ENCODE measurements at places on chromosomes 5 and 9.
A peak's percentile ranks its signal among the peaks of the same experiment; 100 is the strongest.

DNA sequence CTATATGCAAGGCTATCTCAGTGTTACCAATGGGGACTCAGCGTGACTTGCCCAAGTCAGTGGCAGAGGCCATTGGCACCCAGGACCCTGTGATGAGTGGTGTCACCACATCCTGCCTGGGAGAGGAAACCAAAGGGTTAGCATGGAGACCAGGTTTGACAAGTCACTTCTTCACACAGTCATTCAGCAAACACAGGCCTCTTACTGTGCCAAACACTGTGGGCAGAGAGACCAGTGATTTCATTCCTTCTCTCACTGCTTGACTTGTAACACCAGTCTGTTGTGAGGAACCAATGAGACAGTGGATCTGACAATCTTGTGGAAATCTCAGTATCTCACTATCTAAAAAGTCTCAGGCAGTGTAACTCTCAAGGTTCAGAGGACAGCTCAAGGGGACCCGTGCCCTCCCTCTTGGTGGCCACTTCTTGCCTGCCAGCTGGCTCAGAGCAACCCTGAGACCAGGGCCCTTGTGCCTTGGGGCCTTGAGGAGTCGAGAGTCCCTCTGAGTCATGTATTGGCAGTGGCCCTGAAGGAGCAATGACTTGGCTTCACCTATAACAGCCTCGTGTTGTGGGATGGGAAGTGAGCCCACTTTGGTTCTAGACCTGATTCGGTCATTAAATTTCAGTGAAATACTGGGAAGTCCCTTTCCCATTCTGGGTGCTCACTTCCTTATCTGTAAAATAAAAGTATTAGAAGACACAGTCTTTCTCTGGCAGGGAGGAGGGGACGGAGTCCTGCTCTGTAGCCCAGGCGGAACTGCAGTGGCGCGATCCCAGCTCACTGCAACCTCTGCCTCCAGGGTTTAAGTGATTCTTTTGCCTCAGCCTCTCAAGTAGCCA lies 1.6 kb downstream of the FABP6 start:
- H3K4me3 ChIP-seq, result no peak overlapping the region

GRCh38 chr5:147578228-147579024 lies 68.6 kb upstream of the DPYSL3 start:
- H3K4me3 ChIP-seq, result no peak overlapping the region
- H3K27ac ChIP-seq, result no peak overlapping the region
- no peaks in the 10 kb centered on the region for H3K4me1 ChIP-seq
- no peak for DNase-seq

- no peak for DNase-seq
- H3K36me3 ChIP-seq, result peaks cover 67% of the 10 kb centered on the region
- peak overlapping the region; percentile 70 for H3K4me3 ChIP-seq
- H3K4me1 ChIP-seq, result peaks cover 60% of the 10 kb centered on the region
- no peaks in the 10 kb centered on the region for H3K27me3 ChIP-seq
These were observed 41.0 kb downstream of the CYFIP2 start for GRCh38 chr5:157306692-157307471.

DNA sequence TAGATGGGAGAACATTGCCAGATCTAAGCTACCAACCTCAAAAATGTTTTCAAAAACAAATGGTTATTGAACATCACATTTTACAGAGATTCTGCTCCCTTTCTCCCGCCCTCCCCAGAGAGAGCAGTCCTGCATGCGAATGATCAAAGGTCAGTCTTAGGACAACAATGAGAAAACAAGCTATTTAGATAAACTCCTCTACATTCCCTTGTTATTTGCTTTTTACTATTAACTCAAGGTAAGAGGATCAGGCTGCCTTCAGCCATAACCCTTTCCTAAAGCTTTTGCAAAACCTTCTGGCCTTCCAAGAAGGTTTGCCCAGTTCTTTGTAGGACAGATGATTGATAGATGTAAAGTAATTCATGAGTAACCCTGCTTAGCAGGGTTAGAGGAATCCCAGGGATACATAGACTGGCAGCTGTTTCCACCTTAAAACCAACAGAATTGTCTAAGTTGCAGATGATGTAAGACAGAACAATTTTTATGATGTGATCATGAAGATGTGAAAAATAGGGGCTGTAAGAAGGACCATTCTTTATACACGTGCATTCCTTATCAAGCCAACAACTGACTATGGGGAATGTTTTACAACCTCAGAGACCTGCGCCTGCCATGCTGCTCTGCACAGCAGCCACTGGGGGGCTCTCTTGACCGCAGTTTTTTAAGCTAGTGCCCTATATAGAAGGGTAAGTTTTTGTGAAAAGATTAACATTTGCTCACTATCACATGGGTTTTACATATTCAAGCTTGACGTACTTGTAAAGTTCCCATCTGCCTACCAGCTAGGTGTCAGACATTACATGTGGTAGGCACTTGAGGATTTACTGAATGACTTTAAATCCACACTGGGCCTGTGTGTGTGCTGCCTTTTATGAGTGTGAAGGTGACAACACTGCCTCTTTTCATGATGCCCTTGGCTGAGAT lies 2.3 kb upstream of the ZNF782 start:
- H3K36me3 ChIP-seq, result peaks cover 5% of the 10 kb centered on the region
- H3K4me1 ChIP-seq, result peaks cover 27% of the 10 kb centered on the region
- no peaks in the 10 kb centered on the region for H3K27me3 ChIP-seq

DNA sequence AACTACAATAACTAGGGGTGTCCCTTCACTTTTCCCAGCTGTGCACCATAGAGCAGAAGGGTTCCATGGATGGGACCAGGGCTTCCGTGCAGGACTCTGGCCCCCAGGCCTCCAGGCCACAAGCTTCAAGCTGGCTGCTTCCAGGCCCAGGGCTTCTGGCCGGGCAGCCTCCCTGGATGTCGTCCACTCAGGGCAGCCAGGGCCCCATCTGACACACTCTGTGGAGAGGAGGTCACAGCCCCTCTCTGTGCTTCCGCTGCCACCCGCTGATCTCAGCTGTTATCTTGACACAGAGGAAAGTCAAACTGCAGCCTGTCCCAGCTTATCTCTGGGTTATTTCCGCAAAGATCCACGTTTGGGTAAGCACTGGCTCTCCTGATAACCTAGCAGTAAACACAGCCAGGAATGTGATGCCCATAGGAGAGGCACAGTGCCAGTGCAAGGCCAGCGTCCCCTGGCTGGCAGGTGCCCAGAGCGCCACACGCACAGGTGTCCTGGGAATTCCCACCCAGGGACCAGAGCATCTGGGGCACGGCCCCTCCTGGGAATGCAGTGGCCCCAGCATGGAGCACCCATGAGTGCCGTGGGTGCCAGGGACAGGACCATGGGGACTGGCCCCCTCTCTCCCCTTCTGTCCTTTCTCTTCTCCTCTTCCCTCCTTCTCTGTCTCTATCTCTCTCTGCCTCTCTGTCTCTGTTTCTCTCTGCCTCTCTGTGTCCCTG lies 15.6 kb upstream of the SLC6A19 start:
- peaks cover 3% of the 10 kb centered on the region for H3K4me1 ChIP-seq
- no peak overlapping the region for H3K27ac ChIP-seq
- H3K4me3 ChIP-seq, result no peak overlapping the region
- DNase-seq, result no peak

- no peaks in the 10 kb centered on the region for H3K36me3 ChIP-seq
- no peak overlapping the region for H3K27ac ChIP-seq
- no peaks in the 10 kb centered on the region for H3K4me1 ChIP-seq
These were observed 57.0 kb downstream of the GOLM1 start for GRCh38 chr9:86042199-86042978.

DNA sequence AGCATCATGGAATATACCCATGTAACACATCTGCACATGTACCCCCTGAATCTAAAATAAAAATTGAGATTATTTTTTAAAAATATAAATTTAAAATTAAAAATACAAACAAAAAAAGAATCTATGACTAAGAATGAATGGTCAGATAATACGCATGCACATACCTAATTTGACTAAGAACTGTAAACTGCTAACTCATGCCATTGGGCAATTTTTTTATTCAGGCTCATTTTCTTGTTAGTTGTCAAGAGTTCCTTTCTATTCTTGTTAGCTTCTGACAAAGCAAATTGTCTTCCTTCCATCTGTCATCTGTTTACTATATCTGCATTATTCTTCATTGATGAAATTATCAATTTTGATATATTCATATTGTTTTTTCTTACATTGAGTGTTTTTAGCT lies 69.5 kb upstream of the HAND1 start:
- H3K4me3 ChIP-seq, result no peak overlapping the region
- no peak overlapping the region for H3K27ac ChIP-seq
- peaks cover 70% of the 10 kb centered on the region for H3K27me3 ChIP-seq
- DNase-seq, result no peak
- no peaks in the 10 kb centered on the region for H3K36me3 ChIP-seq
